Type B pancreatic cell (in vitro differentiated cells): ENCODE measurements at places on chromosomes 2 and 18. TPM values are rescaled to one million over a fixed set of nuclear protein-coding genes. Genes with fewer than 3 reads are reported as not detected.

- H3K36me3 ChIP-seq = no peaks in the 10 kb centered on the region
- peaks cover 20% of the 10 kb centered on the region for H3K27me3 ChIP-seq
- no peak overlapping the region for H3K4me3 ChIP-seq
- peaks cover 40% of the 10 kb centered on the region for H3K4me1 ChIP-seq
- peak; percentile 43 for DNase-seq
Measured at GRCh38 chr2:45072862-45073237, 63.6 kb upstream of the SIX2 start.

- H3K27ac ChIP-seq = no peak overlapping the region
- H3K4me1 ChIP-seq = no peaks in the 10 kb centered on the region
- no peak overlapping the region for H3K4me3 ChIP-seq
- H3K36me3 ChIP-seq = no peaks in the 10 kb centered on the region
- H3K27me3 ChIP-seq = no peaks in the 10 kb centered on the region
Measured at GRCh38 chr2:174835797-174836255, 71.6 kb upstream of the CHRNA1 start.

DNA sequence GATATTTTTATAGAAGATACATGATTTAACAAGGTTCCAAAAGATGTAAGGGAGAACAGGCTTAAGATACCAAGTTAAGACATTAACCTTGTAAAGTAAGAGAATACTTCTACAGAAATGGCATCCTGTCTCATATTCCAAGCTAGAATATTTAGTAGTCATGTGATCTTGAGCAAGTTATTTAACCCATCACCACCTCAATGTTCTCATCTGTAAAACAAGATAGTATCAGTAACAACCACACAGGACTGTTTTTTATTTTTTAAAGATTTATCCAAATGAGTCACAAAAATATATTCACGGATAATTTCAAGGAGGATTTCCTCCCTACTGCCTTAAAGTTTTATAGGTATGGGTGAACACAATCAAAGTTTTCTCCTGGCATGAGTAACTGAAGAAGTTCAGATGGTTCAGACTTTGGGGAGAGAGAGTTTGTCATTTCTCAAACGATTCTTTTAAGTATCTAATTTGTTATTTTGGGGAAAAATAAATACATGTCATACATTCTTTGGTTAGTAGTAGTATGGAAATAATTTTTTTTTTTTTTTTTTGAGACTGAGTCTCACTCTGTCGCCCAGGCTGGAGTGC lies 25.9 kb downstream of the ROCK1 start:
- no peak overlapping the region for H3K27ac ChIP-seq
- peaks cover 37% of the 10 kb centered on the region for H3K36me3 ChIP-seq
- H3K4me1 ChIP-seq = no peaks in the 10 kb centered on the region
- DNase-seq = no peak
- no peak overlapping the region for H3K4me3 ChIP-seq

Gene SERPINB2
- total RNA-seq = 45.2 and 121 TPM in 2 replicates

Gene PAX3
- 66.7 TPM in 1 of 2 replicates, not detected in the other for total RNA-seq

GRCh38 chr2:149160701-149161217 lies 122.3 kb downstream of the LYPD6B start:
- H3K4me3 ChIP-seq = no peak overlapping the region
- peaks cover 8% of the 10 kb centered on the region for H3K36me3 ChIP-seq
- H3K27ac ChIP-seq = peak overlapping the region; percentile 35

GRCh38 chr2:219442256-219443015 lies 7.8 kb downstream of the SPEG start:
- no peaks in the 10 kb centered on the region for H3K36me3 ChIP-seq
- no peak for DNase-seq
- peaks cover 28% of the 10 kb centered on the region for H3K27me3 ChIP-seq
- H3K4me3 ChIP-seq = peak overlapping the region; percentile 85

- H3K4me1 ChIP-seq = peaks cover 12% of the 10 kb centered on the region
- DNase-seq = peak; percentile 79
- H3K4me3 ChIP-seq = peak overlapping the region; percentile 91
- H3K36me3 ChIP-seq = peaks cover 3% of the 10 kb centered on the region
Measured at GRCh38 chr2:213152065-213152794, 818 bp upstream of the IKZF2 start.

DNA sequence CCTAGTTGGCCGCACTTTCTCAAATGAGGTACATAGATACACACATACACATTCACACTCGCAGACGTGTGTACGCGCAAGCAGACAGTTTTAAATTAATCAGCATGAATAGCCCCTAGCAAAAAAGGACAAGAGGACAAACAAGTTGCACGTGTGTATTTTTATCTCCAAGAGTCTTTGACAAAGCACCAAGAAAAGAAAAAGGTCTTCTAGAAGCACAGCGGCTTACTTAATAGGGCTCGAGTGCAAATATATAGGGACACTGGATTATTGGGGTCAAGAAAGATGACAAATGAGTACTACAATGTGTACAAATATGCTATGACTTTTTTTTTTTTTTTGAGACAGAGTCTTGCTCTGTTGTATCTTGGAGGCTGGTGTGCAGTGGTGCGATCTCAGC lies 1.7 kb upstream of the BCL2 start:
- H3K27me3 ChIP-seq = peaks cover 21% of the 10 kb centered on the region
- no peak for DNase-seq
- H3K27ac ChIP-seq = peak overlapping the region; percentile 90
- peaks cover 32% of the 10 kb centered on the region for H3K4me1 ChIP-seq
- peak overlapping the region; percentile 83 for H3K4me3 ChIP-seq
- H3K36me3 ChIP-seq = no peaks in the 10 kb centered on the region

Gene ZNF804A
- 0.59 and 2.0 TPM in 2 replicates for total RNA-seq

- no peak overlapping the region for H3K4me3 ChIP-seq
- no peak for DNase-seq
- H3K36me3 ChIP-seq = no peaks in the 10 kb centered on the region
- H3K4me1 ChIP-seq = peaks cover 16% of the 10 kb centered on the region
Measured at GRCh38 chr2:204486805-204487204, 58.5 kb upstream of the PARD3B start.

GRCh38 chr2:98160554-98160953 lies 73.6 kb downstream of the VWA3B start:
- no peak for DNase-seq
- no peaks in the 10 kb centered on the region for H3K27me3 ChIP-seq

Gene MYO5B
- total RNA-seq = 51.7 and 130 TPM in 2 replicates

- H3K4me3 ChIP-seq = peak overlapping the region; percentile 48
- H3K36me3 ChIP-seq = no peaks in the 10 kb centered on the region
- peaks cover 33% of the 10 kb centered on the region for H3K4me1 ChIP-seq
Measured at GRCh38 chr18:3710712-3711301, 260.8 kb downstream of the TGIF1 start.

GRCh38 chr2:16055848-16056580 lies 115.7 kb downstream of the MYCN start:
- DNase-seq = no peak
- no peak overlapping the region for H3K4me3 ChIP-seq
- H3K27ac ChIP-seq = no peak overlapping the region

- no peaks in the 10 kb centered on the region for H3K4me1 ChIP-seq
- no peak overlapping the region for H3K27ac ChIP-seq
- H3K27me3 ChIP-seq = peaks cover 10% of the 10 kb centered on the region
- no peak for DNase-seq
- H3K4me3 ChIP-seq = no peak overlapping the region
- H3K36me3 ChIP-seq = no peaks in the 10 kb centered on the region
Measured at GRCh38 chr2:133063775-133064174, 393.8 kb upstream of the LYPD1 start.

DNA sequence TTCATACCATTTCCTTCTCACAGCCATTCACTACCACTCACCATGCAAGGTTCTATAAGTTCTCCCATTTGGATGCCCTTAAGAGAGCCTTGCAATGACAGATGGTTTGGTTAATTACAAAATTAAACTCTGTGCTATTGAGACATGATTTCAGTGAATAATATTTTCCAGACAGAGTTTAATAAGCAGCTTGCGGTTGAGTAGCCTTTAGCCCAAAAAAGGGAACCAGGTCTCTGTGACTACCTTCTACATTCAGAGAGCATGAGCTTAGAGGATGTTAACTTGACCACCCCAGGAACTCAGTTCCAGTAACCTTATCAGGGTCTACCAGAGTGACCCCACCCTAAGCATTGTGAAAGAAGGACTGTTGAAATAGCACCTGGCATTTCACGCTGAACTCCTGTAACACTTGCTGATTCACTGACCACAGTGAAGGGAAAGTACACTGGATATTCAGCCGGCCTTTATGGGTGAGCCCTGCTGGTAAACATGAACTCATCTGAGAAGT lies 1173.1 kb upstream of the ZEB2 start:
- no peaks in the 10 kb centered on the region for H3K4me1 ChIP-seq
- H3K27me3 ChIP-seq = no peaks in the 10 kb centered on the region
- H3K4me3 ChIP-seq = no peak overlapping the region
- DNase-seq = no peak

DNA sequence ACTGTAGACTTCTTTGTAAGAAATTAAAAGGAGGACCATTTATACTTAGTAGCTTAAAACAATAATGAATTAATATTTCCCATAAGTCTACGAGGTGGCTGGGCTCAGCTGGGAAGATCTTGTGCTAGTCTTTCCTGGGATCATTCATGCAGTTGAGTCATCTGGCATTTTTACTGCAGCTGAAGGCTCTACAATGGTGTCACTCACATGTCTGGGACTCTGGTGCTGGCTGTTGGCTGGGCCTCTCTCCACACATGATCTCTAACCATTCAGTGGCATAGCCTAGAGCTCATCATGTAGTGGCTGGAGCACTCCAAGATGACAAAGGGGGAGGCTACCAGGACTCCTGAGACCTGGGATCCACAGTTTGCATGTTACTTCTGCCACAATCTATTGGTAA lies 35.5 kb downstream of the CLASP1 start:
- H3K27ac ChIP-seq = no peak overlapping the region
- no peaks in the 10 kb centered on the region for H3K27me3 ChIP-seq
- peaks cover 4% of the 10 kb centered on the region for H3K4me1 ChIP-seq
- H3K4me3 ChIP-seq = no peak overlapping the region
- no peak for DNase-seq
- peaks cover 15% of the 10 kb centered on the region for H3K36me3 ChIP-seq

- DNase-seq = no peak
- peaks cover 3% of the 10 kb centered on the region for H3K36me3 ChIP-seq
- H3K27ac ChIP-seq = peak overlapping the region; percentile 4
Measured at GRCh38 chr2:160838691-160839090, 321.5 kb upstream of the TANK start.

GRCh38 chr2:138779406-138779780 lies 797 bp downstream of the NXPH2 start:
- peak overlapping the region; percentile 90 for H3K4me3 ChIP-seq
- H3K27ac ChIP-seq = peak overlapping the region; percentile 7
- peaks cover 12% of the 10 kb centered on the region for H3K4me1 ChIP-seq
- no peak for DNase-seq
- peaks cover 60% of the 10 kb centered on the region for H3K27me3 ChIP-seq

DNA sequence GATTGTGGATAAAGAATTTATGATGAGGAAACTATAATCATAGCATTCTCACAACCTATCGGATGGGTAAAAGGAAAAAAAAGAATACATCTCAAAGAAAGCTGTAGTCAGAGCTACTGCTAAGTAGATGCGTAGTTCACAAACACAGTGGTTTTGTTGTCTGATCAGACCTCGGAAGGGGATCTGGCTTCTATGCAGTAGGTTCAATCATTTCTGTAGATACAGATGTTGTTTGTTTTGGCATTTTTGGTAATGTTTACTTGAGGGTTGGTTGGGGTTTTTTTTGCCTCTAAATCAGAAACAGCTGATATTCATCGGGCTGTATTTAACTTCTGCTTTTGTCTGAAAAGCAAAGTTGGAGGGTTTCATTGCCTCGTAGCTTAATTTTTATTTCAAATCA lies 42.1 kb downstream of the NPAS2 start:
- no peak overlapping the region for H3K4me3 ChIP-seq
- H3K27ac ChIP-seq = no peak overlapping the region
- H3K36me3 ChIP-seq = peaks cover 3% of the 10 kb centered on the region
- H3K4me1 ChIP-seq = no peaks in the 10 kb centered on the region

Gene LRRTM4
- 5.4 and 6.5 TPM in 2 replicates for total RNA-seq

Gene IL1R2
- total RNA-seq = 0.48 and 1.2 TPM in 2 replicates

GRCh38 chr2:109396202-109397180 lies 217.3 kb downstream of the SEPTIN10 start:
- H3K27me3 ChIP-seq = no peaks in the 10 kb centered on the region
- no peak overlapping the region for H3K4me3 ChIP-seq
- DNase-seq = no peak
- H3K36me3 ChIP-seq = peaks cover 5% of the 10 kb centered on the region
- H3K27ac ChIP-seq = no peak overlapping the region
- peaks cover 18% of the 10 kb centered on the region for H3K4me1 ChIP-seq

- no peak for DNase-seq
- H3K27ac ChIP-seq = no peak overlapping the region
- no peaks in the 10 kb centered on the region for H3K27me3 ChIP-seq
Measured at GRCh38 chr2:209582281-209582680, 158.4 kb downstream of the MAP2 start.

Gene CCDC74B
- 10.3 and 15.4 TPM in 2 replicates for total RNA-seq

- H3K27ac ChIP-seq = peak overlapping the region; percentile 79
- peak overlapping the region; percentile 38 for H3K4me3 ChIP-seq
- no peaks in the 10 kb centered on the region for H3K36me3 ChIP-seq
- peaks cover 48% of the 10 kb centered on the region for H3K4me1 ChIP-seq
Measured at GRCh38 chr2:28665041-28665704, 86.5 kb upstream of the PPP1CB start.

DNA sequence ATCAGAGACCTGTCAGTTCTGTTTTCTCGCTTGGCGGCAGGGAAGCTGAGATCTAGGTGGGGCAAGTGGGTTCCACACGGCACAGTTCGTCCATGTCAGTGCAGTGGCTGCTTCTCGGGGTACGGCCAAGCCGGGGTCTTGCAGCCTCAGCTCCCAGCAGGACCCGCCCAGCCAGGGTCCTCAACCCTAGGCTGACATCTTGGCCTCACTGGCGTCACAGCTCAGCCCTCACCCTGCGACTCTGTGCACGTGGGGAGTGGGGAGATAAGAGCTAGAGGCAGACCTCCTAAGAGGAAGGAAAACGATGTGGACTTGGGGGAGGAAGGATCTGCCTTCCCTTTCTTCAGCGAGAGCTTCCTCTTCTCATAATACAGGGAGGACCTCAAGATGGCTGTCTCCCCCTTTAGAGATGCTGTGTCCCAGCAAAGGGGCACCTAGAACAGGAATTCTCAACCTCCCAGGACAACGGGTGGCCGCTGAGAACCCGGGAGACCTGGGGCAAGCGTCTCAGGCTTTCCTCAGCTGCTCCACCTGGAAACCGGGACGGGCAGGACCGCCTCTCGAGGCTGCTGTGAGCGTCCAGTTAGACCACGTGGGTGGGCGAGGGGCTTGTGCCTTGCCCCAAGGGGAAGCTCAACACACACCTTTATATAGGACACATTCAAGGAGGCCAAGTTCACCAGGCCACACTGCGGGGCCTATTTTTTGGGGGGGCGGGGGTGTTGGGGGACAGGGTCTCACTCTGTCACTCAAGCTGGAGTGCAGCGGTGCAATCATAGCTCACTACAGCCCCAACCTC lies 23.5 kb upstream of the KLF11 start:
- peaks cover 8% of the 10 kb centered on the region for H3K4me1 ChIP-seq
- DNase-seq = no peak
- no peak overlapping the region for H3K4me3 ChIP-seq

- H3K4me1 ChIP-seq = no peaks in the 10 kb centered on the region
- no peaks in the 10 kb centered on the region for H3K36me3 ChIP-seq
- H3K4me3 ChIP-seq = no peak overlapping the region
- H3K27ac ChIP-seq = no peak overlapping the region
- peaks cover 5% of the 10 kb centered on the region for H3K27me3 ChIP-seq
- no peak for DNase-seq
Measured at GRCh38 chr18:34631093-34631966, 78.8 kb upstream of the DTNA start.
